Mucosa of gallbladder (tissue), 1 donor: ENCODE measurements at places on chromosomes 12 and 14.

- DNase-seq: no peak
Observed at GRCh38 chr12:88572781-88573549, 7.3 kb downstream of the KITLG start.

DNA sequence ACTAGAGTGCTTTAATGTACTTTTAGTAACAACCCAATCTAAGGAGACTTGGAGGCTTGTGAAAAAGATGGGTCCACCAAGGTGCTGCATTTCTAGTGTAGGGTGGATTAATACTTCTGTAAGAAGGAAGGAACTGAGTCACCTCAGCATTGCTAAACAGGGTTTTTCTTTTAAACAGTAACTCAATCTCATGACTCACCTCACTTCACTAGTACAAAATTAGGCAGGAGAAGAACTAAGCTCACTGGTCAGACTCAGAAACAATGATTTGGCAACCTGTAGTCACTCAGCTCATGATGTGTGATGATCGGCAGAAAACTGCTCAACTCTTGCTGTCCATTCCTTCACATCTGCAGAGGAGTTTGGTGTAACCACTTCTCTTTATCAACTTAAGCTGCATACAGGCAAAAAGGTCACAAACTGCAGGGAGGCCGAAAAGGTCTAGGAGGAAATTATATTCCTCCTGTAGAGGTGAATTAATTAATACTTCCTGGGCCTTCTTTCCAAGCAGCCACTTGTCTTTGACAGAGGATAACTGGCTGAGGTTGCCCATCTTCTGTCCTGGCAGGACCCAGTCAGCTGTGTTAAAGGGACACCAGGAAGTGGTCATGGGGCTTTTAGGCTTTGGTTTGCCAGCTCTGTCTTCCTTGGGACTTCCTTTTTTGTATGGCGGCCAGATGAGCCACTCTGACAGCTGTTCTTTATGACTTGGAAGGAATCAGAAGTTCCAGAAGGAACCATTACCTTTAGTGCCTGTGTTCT, 466.9 kb downstream of the FUT8 start:
- DNase-seq: no peak

- no peak for DNase-seq
Observed at GRCh38 chr14:53044486-53044885, 93.6 kb upstream of the FERMT2 start.

DNA sequence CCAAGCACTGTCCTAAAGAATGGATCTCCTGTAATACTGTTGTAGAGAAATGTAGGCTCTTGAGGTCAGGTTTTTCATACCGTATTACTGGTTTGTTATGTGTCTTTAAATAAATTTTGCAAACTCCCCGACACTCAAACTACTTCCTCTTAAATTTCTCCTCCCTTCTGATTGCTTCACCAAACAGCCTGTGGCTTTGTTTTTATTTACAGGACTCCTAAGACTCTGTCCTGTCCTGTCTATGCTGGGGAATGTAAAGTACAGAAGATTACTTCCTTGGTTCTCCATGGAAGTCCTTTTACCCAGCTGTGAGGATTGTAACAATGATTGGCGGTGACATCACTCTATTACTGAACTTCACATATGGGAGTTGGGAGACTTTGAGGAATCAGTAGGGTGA, 873.5 kb downstream of the DIO2 start:
- DNase-seq: no peak

- peak; percentile 87 for DNase-seq
Observed at GRCh38 chr14:33943096-33943883, 7.6 kb downstream of the EGLN3 start.

DNA sequence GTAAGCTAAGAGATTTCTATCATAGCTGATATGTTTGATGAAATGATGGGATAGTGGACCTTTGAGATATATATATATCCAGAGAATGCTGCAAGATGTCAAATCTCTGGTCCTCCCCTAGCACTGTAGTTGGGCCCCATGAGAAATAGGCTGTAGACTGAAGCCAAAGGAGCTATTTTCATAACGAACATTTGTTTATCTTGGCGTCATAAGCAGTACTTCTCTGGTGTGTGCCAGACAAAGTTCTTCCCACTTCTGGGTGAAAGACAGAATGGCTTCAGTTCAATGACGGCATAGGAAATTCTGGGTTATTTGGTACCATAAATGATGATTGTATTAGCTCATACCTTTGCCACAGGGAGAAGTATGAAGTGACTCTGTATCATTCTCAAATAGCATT, 534.3 kb downstream of the SOX5 start:
- DNase-seq: no peak

- no peak for DNase-seq
Observed at GRCh38 chr12:10101042-10101579, 2.3 kb upstream of the CLEC1A start.

GRCh38 chr12:116381240-116381743, 103.8 kb upstream of the MED13L start:
- DNase-seq: no peak

DNA sequence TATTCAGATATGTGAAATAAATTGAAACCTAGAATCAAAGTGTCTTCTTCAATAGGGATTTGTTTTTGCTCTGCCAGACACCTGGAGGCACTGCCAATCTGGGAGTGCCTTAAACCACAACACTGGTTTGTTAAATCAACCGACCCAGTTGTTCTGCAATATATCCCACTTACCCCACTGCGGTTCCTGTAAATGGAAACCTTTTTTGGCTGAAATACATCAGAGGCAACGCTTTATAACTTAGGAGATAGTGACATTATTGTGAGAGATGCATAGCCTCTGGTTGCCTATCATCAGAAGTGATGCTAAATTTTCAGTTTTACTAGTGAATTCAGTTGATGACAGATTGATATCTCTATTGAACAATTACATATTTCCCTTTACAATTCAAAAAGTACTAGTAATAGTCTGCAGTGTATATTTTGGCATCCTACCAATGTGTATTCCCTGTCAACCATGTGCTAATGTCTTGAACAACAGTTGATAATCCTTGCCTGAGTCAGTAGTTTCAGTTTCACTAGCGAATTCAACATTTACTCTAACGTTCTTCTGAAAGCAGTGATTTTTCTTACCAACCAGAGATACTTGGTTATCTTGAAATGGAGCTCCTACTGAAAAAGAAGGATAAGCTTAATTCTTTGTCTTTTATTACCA, 30.5 kb downstream of the PPP2R5C start:
- no peak for DNase-seq

- no peak for DNase-seq
Observed at GRCh38 chr14:92538412-92538985, 24.9 kb downstream of the RIN3 start.

- DNase-seq: no peak
Observed at GRCh38 chr14:90303473-90303872, 28.3 kb downstream of the NRDE2 start.

DNA sequence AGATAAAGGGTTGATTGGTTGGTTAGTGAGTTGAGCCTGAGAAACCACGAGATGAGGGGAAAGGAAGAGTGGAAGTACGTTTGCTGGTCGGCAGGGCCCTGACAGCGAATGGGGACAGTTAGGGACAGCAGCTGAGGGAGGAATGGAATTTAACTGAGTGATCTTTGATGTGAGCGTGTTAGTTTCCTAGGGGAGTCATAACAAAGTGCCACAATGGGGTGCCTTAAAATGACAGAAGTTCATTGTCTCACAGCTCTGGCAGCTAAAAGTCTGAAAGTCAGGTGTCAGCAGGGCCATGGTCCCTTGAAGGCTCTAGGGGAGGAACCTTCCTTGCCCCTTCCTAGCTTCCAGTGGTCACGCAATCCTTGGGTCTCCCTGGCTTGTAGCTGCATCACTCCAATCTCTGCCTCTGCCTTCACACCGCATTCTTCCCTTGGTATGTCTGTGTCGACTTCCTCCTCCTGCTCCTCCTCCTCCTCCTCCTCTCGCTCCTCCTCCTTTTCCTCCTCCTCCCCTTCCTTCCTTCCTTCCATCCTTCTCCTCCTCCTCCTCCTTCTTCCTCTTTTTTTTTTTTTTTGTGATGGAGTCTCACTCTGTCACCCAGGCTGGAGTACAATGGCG, 26.0 kb upstream of the RIN3 start:
- no peak for DNase-seq

- no peak for DNase-seq
Observed at GRCh38 chr14:24891987-24892496, 157.9 kb downstream of the STXBP6 start.

DNA sequence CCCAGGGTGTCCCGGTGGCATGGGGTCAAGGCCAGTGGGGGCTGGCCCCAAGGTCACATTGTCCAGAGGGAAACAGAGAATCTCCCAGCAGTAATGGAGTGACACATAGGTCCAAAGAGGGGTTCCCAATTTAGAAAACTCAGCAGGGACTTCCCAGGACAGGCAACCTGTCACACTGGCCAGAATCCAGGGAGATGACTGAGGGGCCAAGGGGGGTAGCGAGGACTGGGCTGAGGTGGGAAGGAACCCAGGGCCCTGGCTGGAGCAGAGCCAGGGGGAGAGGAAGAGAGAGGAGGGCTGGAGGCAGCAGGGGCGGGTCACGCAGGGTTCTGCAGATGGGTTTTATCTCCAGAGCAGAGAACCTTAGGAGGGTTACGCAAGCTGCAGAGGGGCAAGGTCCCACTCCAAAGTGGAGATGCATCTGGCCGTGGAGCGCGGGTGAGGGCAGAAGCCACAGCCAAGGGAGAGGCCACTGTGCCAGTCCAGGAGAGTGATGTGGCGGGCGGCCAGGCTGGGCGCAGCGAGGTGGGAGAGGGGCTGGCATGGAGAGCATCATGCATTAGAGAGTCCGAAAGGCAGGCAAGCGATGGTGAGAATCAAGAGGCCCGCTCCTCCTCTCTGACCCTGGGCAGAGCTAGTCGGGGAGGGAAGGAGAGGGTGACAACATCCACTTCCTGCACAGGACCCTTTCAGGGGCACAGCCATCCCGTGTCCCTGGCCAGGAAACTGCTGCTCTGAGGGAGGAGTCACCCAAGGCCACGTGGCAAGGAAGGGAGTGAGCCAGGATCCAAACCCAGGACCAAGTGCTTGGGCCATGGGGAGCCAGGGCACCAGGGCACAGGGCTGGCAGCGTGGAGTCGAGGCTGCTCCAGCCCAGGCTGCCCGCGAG, 29.0 kb downstream of the NCOR2 start:
- no peak for DNase-seq
